ENCODE measurements at places on chromosomes 6 and 20. TPM values are rescaled to one million over a fixed set of nuclear protein-coding genes. Genes with fewer than 3 reads are reported as not detected.

IMPG1 gene
- not detected for total RNA-seq

AKAP12 gene
- 456 TPM for total RNA-seq

CBLN4 gene
- total RNA-seq = not detected

OTOR gene
- total RNA-seq = not detected

PRICKLE4 gene
- 0.26 TPM for total RNA-seq

CD24 gene
- total RNA-seq = 0.26 TPM

DST gene
- 389 TPM for total RNA-seq

MOG gene
- not detected for total RNA-seq

TNFAIP3 gene
- 11.7 TPM for total RNA-seq
